ENCODE measurements at places on chromosomes 3 and 15.

GRCh38 chr3:102129760-102130608, 280.7 kb downstream of the NFKBIZ start:
- DNase-seq: no peak

DNA sequence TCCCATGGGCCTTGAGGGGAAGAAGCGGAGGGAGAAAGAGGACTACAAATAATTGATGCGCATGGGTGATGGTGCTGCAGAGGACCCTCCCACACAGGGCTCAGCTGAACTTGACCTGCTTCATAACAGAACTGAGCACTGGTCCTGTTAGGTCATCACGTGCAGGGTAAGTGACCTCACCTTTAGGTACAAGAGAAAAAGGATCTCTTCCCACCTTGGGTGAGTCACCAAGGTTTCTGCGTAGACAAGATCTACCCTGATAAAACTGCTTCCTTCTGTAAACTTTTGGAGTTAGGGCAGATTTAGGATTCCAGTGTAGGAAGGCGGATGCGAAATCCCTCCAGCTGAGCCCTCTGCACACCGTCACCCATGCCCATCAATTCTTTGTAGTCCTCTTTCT, 67.1 kb downstream of the FEM1B start:
- DNase-seq: no peak

DNA sequence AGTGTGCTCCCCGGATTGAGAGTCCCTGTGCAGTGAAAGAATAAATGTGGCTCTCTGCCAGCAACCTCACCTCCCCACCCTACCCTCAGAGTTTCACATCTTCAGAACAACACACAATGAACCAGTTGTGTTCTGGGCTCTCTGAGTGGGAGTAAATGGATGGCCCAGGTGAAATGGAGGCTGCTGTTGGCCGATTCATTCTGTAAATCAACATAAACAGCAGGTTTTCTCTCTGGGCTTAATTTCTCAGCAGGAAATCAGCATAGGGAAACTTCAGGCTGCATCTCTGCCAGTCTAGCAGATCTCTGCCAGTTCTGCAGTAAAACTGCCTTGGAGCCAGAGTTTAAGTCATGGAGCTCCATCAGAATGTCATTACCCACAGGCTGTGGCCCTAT, 54.6 kb upstream of the FURIN start:
- no peak for DNase-seq

DNA sequence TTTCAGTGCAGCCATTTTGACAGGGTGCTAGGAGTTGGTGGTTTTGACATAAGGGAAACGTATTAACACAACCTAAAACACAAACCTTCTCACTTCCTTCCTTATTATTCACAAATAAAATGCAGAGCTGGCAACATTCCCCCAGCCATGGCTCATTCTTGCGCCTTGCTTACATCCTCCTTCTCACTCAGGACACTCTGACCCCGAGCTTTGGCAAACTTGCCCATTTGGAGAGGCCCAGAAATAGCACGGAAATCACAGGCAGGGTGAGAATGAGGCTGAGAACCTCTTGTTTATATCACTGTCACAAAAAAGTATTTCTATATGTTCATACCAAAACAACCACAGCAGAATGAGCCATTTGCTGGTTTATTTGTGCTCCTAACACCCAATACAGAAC, 244.3 kb downstream of the NTRK3 start:
- no peak for DNase-seq

DNA sequence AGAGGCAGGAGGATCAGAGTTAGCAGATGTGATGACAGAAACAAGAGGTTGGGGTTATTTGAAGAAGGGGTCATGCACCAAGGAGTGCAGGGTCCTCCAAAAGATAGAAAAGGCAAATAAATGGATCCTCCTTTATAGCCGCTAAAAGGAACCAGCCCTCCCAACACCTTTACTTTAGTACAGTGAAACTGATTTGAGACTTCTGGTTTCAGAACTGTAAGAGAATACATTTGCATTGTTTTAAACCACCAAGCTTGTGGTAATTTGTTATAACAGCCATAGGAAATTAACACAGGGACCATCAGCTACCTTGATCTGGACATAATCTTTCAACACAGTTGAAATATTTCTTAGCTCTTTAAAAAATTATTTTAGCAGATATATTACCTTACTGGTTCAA, 166.6 kb downstream of the TIGIT start:
- DNase-seq: no peak

- no peak for DNase-seq
Measured at GRCh38 chr3:10169000-10169496, 4.3 kb downstream of the IRAK2 start.

DNA sequence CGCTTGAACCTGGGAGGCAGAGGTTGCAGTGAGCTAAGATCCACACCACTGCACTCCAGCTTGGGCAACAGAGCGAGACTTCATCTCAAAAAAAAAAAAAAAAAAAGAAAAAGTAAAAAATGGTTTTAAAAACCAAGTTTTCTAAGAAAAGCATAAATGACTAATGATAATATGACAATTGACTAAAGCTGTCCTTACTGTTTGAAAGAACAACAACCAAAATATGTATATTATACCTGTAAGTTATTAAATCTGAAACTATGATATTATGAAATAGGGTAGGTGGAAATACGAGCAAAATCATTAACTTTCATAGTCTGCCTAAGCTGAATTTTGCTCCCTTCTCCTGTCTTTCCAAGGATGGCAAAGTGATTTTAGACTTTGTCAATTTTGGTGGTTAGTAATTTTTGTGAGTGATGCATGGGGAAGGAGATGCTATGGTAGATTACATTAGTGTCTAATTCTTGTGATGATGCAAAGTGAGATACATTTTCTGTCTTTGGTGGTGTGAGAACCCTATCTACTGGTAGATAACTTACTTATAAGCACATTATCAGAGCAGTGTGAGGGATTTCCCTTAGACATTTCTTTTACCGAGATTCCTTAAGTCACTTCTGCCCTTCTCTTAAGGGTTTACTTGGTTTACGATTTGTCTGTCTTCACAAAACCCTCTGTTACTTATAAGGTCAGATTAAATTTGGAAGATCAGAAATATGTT, 10.6 kb upstream of the CHD2 start:
- DNase-seq: no peak

DNA sequence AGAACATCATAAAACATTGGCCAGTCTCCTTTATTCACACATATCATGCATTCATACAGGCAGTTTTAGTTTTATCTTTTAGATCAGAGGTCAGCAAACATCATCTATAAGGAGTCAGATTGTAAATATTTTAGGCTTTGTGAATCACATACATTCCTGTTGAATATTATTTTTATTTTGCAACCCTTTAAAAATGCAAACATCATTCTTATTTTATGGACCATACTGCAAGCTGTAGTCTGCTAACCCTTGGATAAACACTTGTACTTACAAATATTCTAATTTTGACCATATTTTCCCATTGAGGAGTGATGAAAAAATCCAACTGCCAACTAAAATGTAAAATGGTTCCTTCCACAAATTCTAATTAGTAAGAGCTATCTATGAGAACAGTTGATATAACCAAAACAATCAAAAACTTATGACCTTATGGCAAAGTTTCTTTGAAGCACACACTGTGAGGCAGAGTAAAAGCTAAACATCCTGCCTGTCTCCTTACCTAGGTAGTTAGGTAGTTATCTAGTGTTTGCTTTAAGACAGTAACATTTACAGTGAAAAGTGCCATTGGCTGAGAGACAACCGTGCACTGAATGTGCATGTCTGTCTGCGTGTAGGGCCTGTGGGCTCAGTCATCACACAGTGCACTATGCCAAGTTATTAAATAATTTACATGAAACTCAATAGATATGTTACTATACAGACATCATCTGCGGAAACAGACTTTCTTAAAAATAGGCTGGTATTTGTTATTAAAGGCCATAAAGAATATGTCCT, 57.7 kb downstream of the PIK3R4 start:
- no peak for DNase-seq

GRCh38 chr15:27767918-27768640, 331.0 kb downstream of the OCA2 start:
- no peak for DNase-seq

GRCh38 chr15:88274553-88275460, 18.3 kb upstream of the NTRK3 start:
- peak; percentile 15 for DNase-seq

DNA sequence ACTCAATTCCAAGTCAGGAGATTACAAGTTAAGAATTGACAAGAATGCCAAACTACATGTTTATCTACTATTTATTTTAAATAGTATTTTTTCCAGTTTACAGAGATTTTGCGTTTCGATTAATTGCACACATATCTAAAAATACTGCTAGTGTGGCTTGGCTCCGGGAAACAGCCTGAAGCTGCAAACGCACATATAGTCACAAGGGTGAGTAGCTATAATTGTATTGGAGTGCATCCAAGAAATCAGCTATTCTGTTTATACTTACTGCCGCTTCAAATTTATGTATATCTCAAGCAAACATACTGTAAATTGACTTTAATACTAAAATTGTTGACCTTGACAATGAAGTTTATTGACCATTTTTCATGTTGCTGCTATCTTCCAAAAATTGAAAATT, 77.0 kb upstream of the PLSCR5 start:
- DNase-seq: no peak

- DNase-seq: no peak
Measured at GRCh38 chr15:89168316-89168833, 53.0 kb downstream of the RLBP1 start.

Data from activated T-helper 1 cell treated with anti-CD3 and anti-CD28 coated beads, Interleukin-2, amount 50 U/mL, for 16 hours (primary cell).